ENCODE measurements at places on chromosomes 7 and 10. TPM values are rescaled to one million over a fixed set of nuclear protein-coding genes. Genes with fewer than 3 reads are reported as not detected.

DNA sequence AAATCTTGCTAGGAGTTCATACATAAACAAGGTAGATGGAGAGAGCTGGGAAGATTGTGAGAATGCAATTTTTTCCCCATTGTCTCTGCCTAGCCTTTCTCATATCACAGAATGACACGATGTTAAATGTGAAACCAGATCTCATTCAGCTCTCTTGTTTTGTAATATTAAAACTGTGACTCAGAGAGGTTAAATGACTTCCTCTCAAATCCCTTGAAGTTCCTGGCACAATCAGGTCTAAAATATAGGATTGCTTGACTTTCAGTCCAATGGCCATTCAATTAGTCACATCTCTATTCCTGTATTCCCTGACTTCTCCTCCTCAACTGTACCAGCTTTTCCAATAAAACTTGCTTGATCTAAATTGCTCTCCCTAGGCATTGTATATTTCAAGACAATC is 3.1 kb downstream of the ANKRD22 start:
- DNase-seq, result no peak

- DNase-seq, result no peak
Measured at GRCh38 chr10:110203500-110204455, 3.6 kb upstream of the MXI1 start.

DNA sequence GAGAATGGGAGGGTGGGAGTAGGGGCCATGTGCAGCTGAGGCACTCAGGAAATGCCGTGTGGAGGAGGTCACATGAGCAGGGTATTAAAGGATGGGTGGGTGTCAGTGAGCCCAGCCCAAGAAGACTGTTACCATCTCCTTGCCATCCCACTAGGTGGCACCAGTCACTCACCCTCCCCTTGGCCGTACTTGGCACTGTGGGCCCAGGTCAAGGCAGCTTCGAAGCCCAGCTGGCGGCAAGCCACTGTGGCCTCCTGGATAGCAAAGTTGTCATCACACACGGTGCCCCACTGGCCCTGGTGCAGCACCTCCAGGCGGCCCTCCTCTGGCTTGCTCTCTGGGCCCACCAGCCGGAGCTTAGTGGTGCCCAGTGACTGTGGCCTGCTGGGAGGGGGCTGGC is 5.4 kb downstream of the LOXL4 start:
- DNase-seq, result peak; percentile 40

DNA sequence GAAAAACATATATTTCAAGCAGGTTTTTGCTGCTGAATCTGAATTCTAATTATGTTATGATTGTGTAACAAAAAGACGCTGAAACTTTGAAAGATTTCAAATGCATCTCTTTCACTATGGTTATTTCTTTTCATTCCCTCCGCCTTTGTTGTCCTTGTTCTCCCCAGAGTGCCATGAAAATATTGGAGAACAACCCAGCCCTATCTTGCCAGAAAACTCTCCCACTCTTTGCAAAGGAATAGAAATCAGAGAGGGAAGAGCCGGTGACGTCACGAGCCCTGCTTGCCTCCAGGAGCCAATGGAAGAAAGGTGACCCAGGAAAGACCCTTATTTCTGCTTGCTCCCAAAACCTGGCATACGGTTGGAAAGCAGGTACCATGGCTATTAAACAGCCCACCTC is 3.4 kb downstream of the GFRA1 start:
- DNase-seq, result no peak

- DNase-seq, result no peak
Measured at GRCh38 chr7:55504967-55505658, 67.2 kb downstream of the VOPP1 start.

GRCh38 chr7:139730746-139731612 is 46.8 kb downstream of the HIPK2 start:
- peak; percentile 60 for DNase-seq

VAX1 gene
- not detected for total RNA-seq

GNGT1 gene
- total RNA-seq, result not detected

HACD1 gene
- 1.1 TPM for total RNA-seq

DNA sequence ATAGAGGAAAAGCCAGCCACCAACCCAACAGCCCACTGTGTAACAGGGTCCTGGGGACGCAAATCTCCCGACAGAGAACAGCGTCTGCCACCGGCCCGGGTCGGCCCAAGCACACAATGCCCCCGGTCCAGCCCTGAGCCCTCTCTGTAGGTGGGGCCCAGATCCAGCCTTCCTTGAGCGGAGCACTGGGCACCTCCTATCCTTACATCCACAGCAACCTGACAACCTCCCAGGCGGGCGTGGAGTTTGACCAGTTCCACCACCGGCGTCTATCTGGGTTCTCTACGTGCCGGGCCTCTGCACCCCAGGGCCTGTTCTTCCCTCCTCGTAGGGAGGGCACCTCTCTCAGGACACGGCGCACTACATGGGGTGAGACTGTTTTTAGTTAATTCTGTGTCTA is 109.0 kb downstream of the CYTH3 start:
- no peak for DNase-seq

GRCh38 chr10:123496375-123496774 is 169.8 kb upstream of the GPR26 start:
- DNase-seq, result no peak

GRCh38 chr7:7251742-7252141 is 69.4 kb downstream of the C1GALT1 start:
- DNase-seq, result peak; percentile 88

DNA sequence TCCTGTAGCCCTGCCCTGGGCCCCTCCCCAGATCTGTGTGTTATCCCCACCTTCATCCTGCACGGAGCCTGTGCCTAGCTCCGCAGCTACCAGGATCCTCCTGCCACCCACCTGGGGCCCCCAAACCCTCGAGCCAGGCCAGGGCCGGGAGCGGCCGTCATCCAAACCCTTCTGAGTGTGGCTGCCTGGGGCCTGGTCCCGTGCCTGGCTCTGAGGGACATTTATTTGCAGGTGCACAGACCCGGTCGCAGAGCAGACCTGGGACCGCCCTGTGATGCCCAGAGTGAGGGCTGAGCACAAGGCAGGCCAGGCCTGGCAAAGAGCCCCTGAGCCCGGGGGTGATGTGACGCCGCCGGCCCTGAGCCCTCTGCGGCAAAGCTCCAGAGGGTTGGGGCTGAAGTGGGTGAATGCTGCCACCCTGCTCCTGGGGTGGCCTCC is 27.4 kb upstream of the INPP5A start:
- DNase-seq, result no peak

Data from B cell (primary cell).